ENCODE measurements at places on chromosomes 16 and 17.

GRCh38 chr16:27193300-27193990 lies 9.9 kb upstream of the KDM8 start:
- no peak for DNase-seq

- no peak for DNase-seq
Observed at GRCh38 chr16:49782405-49782804, 73.5 kb downstream of the ZNF423 start.

DNA sequence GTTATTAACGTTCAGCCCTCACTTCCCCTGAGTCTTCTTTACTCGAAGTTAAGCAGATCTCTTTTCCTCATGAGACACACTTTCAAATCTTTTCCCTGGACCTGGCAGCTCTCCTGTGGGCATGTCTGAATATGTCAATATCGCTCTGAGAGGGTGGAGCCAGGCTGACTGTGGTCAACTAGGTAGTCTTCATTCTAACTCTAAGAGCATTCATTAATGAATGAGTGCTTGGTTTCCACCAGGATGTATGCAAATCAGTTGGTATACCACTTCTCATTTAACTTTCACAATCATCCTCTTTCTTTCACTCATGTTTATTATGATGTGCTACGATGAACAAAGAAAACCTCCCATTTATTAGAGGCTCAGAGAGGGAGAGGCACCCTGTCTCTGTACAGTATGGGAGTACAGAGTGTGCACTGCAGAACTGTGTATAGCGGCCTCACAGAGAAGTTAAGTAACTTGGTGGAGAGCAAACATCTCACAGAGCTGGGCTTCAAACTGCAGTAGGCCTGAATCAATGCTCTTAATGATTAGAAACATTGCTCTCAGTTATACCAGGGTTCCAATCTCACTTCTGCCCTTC lies 39.9 kb downstream of the OTOA start:
- DNase-seq: no peak

- no peak for DNase-seq
Observed at GRCh38 chr17:10699856-10700255, 2.5 kb downstream of the ADPRM start.

- no peak for DNase-seq
Observed at GRCh38 chr16:88901718-88902337, 35.4 kb upstream of the PABPN1L start.

DNA sequence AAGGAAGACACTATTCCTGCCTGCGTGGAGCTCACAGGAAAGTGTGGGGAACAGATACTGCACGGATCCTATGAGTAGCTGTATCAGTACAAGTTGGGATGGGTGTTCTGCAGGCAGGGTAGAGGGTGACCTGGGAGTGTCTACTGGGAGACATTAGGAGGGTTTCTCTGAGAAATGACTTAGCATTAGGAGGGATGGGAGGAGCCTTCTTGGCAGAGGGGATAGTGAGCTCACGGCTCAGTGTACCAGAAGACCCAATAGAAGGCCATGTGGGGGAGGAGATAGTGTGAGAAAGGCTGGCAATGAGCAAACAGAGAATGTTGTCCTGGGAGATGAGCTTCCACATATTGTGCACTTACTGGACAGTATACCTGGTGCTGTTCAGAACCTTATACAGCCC lies 109.1 kb downstream of the MSI2 start:
- DNase-seq: no peak

DNA sequence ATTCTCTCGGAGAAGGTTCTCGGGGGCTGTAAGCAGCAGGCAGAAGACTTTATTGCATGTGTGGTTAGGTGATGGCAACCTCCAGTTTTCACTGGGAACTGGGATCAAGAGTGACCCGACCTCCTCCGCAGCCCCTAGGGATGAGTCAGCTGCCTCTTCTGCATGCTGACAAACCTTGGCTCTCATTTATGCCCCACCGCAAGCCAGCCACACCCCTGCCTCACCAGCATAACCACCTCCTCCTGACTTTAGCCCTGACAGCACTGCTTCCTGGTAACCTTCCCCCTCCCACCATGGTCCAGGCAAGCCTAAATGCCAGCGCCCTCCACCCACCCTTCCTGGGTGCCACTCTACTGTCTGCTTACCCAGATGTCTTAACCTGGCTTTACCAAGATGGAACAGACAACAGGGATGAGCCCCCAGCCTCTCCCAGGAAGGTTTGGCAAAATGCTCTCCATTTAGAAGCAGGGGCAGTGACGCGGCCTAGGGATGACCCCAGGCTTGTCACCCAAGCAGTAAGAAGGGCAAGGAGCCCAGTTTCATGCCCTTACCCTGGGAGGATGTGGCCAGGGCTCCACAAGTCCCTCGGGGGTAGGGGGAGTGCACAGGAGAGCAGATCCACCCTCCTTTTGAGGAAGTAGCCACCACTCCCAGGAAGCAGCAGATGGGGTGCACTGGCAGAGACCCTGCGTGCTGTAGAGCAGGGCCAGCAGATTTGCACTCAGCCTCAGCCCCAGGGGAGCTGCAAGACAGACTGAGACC lies 73.5 kb downstream of the GOSR1 start:
- DNase-seq: peak; percentile 93

DNA sequence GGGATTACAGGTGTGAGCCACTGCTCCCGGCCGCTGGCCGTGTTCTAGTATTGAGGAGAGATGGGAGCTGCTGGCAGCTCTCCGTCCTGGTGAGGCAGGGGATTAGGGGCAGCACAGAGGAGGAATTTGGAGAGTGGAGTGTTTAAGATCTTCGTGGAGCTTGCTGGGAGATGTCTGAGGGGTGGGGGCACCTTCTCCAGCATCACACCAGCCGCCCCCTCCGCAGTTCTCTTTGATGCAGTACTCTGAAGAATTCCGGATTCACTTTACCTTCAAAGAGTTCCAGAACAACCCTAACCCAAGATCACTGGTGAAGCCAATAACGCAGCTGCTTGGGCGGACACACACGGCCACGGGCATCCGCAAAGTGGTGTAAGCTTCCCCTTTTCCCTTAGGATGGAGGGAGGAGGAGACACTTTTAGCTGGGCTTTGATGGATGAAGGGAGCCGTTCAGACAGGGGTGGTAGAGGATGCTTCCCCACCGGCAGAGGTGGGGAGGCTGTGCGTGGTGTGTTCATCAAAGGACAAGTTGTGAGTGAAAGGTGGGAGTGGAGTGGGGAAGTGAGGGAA lies 11.9 kb downstream of the ITGAM start:
- no peak for DNase-seq

DNA sequence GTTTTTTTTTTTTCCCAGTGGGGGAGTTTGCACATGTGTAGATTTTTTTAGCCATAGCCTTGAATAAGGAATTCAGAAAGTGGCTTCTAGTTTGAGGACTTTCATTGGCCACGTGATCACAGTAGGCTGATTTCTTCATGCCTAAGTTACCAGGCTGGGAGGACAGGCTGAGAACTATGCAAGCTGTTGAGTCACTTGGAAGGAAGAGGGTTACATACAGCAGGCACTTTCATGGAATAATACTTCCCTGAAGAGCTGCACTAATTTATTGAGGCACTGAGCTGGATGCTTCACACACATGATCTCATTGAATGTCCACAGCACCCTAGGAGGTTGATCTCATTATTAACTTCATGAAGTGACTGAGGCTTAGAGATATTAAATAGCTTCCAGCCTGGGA lies 22.8 kb downstream of the PRKCB start:
- DNase-seq: peak; percentile 72

DNA sequence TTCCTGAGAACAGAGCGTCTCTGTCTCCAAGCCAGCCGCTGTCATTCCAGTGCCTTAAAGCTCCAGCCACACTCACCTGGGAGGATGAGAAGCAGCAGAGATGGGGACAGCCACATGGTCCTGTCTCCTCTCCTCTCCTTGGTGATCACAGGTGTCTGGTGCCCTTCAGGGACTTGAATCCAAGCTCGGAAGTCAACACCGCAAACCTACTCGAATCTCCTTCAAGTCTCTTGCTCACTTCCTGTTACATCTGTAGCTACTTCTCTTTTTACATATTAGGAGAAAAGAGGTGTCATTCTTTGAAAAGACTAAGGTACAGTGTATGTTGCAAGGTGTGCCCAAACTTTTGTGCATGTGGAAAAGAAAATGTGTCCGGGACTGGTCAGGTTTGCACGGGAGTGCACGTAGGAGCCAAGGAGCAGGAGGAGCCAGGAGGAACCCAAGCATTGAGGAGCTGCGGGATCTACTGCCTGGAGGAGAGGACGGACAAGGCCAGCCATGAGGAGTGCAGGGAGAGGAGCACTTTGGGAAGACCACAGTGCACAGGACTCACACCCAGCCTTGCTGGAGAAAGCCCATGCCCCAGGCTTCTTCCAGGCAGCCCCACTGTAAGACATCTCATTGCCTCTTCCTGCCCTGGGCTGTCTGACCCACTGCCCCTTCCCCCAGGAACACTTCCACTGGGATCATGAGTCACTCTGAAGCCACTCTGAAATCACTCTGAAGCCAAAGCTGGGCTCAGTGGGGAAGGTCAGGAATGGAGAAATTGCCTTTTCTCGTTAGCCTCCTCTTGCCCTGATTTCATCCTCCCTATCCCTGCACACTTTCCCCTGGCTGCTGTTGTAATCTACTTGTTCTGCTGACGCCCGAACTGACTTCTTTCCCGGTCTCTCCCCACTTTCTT lies at the start of gene CD300LD:
TSS of gene CD300LD (minus strand) at position 197 of the 904 bp plus-strand sequence. CDS start at position 116, 81 bp downstream.
- DNase-seq: peak; percentile 33

GRCh38 chr17:72118335-72119076 lies 2.3 kb upstream of the SOX9 start:
- peak; percentile 27 for DNase-seq

DNA sequence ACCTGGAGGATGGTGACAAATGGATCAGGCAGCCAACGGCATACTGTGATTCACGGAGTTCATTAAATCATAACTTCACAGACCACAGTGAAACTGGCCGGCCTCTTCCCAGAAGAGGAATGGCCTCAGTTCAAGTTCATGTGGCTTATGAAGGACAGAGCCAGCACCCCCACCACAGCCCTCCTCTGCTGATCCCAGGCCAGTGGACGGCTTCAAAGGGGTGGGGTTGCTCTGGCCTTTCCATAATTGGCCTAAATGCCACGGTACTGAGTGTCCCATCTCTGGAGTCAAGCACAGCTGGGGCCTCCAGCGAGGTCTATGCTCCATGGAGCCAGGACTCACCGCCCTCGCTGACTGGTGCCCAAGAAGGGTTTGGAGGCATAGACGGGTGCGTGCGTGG lies 21.4 kb downstream of the GALNS start:
- DNase-seq: no peak

- no peak for DNase-seq
Observed at GRCh38 chr17:75885431-75885830, 7.0 kb upstream of the TRIM47 start.

GRCh38 chr17:82083533-82084359 lies 14.3 kb downstream of the FASN start:
- DNase-seq: no peak

- no peak for DNase-seq
Observed at GRCh38 chr17:57197466-57198071, 58.8 kb upstream of the MSI2 start.

DNA sequence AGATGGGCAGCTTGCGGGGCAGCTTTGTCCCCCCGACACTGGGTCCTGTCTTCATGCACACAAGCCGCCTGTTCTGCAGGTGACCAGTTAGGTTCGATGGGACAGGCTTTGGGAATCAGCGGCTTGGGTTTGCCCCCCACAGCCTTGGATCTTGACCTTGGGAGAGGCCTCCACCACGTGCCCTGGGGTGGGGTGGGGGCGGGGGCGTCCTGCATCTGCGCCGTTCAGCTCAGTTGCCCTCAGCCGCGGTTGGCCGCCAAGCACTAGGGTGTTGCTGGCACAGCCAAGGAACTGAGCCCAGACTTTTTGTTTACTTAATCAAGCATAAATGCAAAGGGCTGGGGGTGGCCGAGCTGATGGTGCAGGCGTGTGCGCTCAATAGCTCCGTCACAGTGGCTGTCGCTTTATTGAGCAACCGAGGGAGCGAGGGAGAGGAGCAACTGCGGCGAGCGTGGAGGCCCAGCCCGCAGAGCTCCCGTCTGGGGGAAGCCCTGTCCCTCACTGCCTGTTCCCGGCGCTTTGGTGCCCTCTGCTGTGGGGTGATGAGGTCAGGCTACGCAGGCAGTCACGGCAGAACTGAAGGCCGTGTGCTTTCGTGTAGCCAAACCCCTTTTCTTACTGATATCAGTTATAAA lies 33.9 kb downstream of the JPH3 start:
- DNase-seq: peak; percentile 79

- peak; percentile 19 for DNase-seq
Observed at GRCh38 chr16:67719778-67720144, 645 bp upstream of the GFOD2 start.

DNA sequence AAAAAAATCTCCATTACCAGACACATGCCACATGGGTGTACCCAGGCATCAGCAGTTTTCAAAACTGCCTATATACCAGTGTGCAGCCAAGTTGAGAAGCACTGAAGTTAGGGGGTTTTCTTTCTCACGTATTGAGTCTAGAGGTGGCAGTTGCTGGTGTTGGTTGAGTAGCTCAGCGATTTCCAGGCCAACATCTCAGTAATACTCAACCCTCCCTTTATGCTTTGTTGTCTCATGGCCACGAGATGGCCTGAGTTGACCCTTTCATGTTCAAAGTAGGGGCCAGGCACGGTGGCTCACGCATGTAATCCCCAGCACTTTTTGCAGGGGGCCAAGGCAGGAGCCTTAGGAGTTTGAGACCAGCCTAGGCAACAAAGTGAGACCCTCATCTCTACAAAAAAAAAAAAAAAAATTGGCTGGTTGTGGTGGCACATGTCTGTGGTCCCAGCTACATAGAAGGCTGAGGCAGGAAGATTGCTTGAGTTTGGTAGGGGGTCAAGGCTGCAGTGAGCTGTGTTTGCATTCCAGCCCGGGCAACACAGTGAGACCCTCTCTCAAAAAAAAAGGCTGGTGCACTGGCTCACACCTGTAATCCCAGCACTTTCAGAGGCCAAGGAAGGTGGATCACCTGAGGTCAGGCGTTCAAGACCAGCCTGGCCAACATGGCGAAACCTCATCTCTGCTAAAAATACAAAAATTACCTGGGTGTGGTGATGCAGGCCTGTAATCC lies 10.8 kb downstream of the LRRC3C start:
- DNase-seq: no peak

DNA sequence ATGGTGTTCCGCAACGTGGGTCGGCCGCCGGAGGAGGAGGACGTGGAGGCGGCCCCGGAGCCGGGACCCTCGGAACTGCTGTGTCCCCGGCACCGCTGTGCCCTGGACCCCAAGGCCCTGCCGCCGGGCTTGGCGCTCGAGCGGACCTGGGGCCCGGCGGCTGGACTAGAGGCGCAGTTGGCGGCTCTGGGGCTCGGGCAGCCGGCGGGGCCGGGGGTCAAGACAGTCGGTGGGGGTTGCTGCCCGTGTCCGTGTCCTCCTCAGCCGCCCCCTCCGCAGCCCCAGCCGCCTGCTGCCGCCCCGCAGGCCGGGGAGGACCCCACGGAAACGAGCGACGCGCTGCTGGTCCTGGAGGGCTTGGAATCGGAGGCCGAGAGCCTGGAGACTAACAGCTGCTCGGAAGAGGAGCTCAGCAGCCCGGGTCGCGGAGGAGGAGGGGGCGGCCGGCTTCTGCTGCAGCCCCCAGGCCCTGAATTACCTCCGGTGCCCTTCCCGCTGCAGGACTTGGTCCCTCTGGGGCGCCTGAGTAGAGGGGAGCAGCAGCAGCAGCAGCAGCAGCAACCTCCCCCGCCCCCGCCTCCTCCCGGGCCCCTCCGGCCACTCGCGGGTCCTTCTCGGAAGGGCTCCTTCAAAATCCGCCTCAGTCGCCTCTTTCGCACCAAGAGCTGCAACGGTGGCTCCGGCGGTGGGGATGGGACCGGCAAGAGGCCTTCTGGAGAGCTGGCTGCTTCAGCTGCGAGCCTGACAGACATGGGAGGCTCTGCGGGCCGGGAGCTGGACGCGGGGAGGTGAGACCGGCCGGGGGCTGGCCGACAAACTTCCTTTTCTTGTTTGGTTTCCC lies 821 bp downstream of the SOCS7 start:
- DNase-seq: peak; percentile 41

Measured in AML-193 (cell line).